Progenitor cell of endocrine pancreas (in vitro differentiated cells): ENCODE measurements at places on chromosomes 4 and X.
A peak's percentile ranks its signal among the peaks of the same experiment; 100 is the strongest.

DNA sequence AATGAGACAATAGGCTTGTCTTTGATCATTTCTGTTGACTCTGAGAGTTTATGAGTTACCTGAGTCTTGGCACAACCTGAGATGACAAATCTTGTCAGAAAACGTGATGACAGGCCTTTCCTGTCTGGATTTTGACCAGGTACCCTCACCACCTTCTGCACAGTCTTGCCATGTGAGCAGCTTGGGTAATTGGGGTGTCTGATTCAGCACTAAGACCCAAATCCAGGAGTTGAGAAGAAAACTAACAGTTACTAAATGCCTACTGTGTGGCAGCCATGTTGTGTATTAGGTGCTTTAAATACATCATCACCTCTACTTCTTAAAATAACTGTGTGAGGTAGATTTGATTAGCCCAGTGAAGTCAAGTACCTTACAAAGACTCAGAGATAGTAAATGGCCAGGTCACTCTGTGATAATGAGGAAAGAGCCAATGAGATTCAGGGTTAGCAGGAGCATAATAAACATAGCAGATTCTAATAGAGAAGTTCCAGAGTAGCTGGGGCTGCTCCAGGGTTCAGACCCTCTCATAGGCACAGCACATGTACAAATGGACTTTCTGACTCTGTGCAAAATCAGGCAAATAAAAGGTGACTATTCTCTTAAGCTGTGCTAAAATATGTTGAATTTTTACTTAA lies 2.8 kb downstream of the EREG start:
- H3K36me3 ChIP-seq = no peaks in the 10 kb centered on the region
- no peak overlapping the region for H3K4me3 ChIP-seq
- DNase-seq = no peak
- H3K27ac ChIP-seq = no peak overlapping the region

GRCh38 chr4:134632056-134632455 lies 430.5 kb upstream of the PABPC4L start:
- no peak for DNase-seq
- peaks cover 6% of the 10 kb centered on the region for H3K4me1 ChIP-seq

- H3K27ac ChIP-seq = no peak overlapping the region
- no peaks in the 10 kb centered on the region for H3K4me1 ChIP-seq
- H3K4me3 ChIP-seq = no peak overlapping the region
- no peak for DNase-seq
- H3K36me3 ChIP-seq = no peaks in the 10 kb centered on the region
These were observed 24.3 kb upstream of the UXT start for GRCh38 chrX:47683184-47683828.

DNA sequence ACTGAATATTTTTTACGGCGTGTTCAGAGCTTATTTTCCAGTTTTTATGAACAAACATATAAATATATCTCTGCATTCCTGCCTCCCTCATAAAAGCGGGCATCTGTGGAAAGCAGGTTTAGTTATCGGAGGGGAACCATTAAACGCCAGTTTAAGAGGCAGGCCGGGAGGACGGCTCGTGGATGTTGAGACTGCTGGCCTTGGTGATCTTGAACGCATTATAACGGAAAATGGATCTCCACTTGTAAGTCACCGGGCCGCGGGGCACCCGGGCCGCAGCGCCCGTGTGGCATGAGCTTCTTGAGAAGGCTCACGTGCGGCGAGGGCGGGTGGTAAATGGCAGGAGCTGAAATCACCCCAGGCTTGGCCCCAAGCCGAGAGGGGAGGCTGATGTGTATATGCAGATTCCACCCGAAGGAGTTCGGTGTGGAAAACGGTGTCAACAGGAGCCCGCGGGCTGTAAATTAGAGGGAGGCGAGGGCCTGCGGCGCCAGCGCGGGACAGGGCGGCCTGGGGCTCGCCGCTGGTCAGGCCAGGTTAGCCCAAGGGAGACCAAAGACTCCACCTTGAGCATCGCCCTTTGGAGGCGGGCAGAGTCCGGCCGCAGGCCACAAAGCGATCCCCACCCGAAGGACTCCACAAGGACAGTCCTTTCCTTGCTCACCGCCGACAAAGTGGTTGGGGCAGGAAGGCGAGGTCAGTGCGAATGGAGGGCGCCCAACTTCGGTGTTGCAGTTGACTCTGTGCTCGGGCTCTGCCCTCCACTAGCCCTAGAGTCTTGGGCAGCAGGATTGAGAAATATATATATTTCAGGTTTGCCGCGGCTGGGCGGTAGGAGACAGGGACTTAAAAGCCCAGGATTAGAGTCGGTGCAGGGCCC lies 1.3 kb upstream of the HAND2 start:
- H3K36me3 ChIP-seq = no peaks in the 10 kb centered on the region
- DNase-seq = no peak
- peaks cover 6% of the 10 kb centered on the region for H3K4me1 ChIP-seq
- H3K27me3 ChIP-seq = peaks cover 93% of the 10 kb centered on the region

DNA sequence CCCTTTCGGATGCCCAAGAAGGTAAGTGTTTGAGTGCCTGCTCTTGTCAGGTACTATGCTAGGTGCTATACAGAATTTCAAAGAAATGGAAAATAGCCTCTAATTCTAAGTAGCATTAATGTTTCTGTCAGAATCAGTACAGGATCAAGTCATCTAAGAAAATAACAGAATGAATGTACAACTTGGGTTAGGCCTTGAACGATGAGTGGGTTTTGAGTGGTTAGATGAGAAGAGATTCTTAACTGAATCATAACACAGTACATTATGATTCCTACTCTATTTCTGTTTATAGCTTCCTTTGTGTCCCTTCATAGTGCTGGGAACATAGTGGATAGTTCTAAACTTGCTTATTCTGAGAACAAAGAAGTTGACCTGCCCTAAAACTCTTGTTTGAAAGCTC lies 253.9 kb downstream of the GLUD2 start:
- H3K4me3 ChIP-seq = no peak overlapping the region
- H3K27ac ChIP-seq = no peak overlapping the region
- H3K4me1 ChIP-seq = no peaks in the 10 kb centered on the region
- H3K36me3 ChIP-seq = no peaks in the 10 kb centered on the region
- DNase-seq = no peak
- H3K27me3 ChIP-seq = no peaks in the 10 kb centered on the region

- peaks cover 5% of the 10 kb centered on the region for H3K36me3 ChIP-seq
- no peaks in the 10 kb centered on the region for H3K27me3 ChIP-seq
- no peak overlapping the region for H3K4me3 ChIP-seq
- no peak overlapping the region for H3K27ac ChIP-seq
- DNase-seq = no peak
These were observed 59.5 kb upstream of the TADA2B start for GRCh38 chr4:6983544-6984142.

DNA sequence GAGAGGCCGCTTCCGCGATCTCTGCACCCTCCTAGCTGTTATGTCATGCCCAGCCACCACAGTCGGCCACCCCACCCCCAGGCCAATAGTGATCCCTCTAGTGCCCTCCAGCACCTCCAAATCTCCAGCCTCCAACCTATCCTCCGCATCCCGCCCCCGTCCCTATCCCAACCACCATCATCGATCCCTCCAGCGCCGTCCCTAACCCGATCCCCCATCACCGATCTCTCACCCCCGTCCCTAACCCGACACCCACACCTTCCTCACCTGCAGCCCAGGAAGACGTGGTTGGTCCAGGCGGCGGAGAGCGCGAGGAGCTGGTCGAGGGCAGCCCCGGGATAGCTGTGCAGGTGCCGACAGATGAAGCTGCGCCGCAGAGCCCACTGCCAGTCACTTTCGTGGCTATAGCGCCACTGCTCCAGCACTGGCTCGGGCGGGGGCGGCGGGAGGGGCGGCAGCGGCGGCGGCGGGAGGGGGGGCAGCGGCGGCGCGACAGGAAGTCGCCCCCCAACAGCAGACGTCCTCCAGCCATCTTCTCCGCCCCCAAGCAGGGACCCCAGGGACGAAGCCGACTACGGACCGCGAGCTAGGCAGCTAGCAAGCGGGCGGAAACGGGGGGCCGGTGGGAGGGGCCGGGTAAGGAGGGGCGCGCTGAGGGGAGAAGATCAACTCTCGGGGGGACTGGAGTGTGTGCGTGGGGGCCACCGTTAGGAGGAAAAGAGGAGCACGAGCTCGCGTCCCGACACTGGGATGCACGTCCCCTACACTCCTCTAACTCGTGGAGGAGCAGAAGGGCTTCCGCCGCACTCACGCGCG lies 552 bp downstream of the NKRF start:
- H3K27me3 ChIP-seq = no peaks in the 10 kb centered on the region
- H3K4me3 ChIP-seq = peak overlapping the region; percentile 88
- peaks cover 2% of the 10 kb centered on the region for H3K36me3 ChIP-seq
- DNase-seq = peak; percentile 17
- H3K4me1 ChIP-seq = peaks cover 8% of the 10 kb centered on the region

- no peak overlapping the region for H3K4me3 ChIP-seq
- peaks cover 35% of the 10 kb centered on the region for H3K4me1 ChIP-seq
- H3K27ac ChIP-seq = no peak overlapping the region
- no peak for DNase-seq
- H3K27me3 ChIP-seq = no peaks in the 10 kb centered on the region
These were observed 13.6 kb downstream of the GASK1B start for GRCh38 chr4:158159054-158159717.

DNA sequence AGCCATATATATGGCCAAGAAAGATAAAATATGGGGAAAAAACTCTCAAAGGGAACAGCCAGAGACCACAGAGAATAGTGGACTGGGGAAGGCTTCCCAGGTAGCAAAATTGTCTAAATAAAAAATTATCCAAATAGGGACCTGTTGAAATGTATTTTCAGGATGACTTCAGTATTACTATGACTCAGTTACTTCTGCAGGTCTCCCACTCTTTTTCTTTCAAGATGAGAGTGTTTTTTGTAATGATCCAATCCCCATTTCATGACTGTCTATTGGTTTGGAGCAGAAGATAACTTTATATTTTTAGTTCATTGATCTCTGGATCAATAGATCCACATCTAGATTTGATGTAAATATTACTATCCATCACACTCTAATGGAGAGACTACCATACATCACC lies 372.1 kb upstream of the EMCN start:
- H3K27ac ChIP-seq = no peak overlapping the region
- H3K27me3 ChIP-seq = no peaks in the 10 kb centered on the region
- H3K36me3 ChIP-seq = no peaks in the 10 kb centered on the region
- H3K4me3 ChIP-seq = no peak overlapping the region

DNA sequence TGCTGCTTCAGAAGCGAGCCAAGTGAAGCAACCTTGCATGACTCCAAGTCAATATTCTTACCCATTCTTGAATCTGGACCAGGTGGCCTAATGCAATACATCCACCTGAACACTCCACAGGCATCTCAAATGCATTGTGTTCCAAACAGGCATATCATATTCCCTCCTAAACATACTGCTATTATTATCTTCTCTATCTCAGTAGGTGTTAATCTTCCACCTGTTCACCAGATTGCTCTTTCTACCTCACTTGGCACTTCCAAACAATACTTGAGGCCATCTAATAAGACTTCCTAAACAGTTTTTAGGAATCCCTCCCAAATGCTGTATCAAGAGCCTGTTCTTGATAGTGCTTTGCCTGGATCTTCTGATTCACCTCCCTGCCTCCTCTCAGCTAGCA lies 90.7 kb downstream of the GPRIN3 start:
- no peak for DNase-seq
- H3K4me3 ChIP-seq = no peak overlapping the region
- H3K27me3 ChIP-seq = no peaks in the 10 kb centered on the region
- H3K36me3 ChIP-seq = no peaks in the 10 kb centered on the region
- H3K27ac ChIP-seq = no peak overlapping the region

DNA sequence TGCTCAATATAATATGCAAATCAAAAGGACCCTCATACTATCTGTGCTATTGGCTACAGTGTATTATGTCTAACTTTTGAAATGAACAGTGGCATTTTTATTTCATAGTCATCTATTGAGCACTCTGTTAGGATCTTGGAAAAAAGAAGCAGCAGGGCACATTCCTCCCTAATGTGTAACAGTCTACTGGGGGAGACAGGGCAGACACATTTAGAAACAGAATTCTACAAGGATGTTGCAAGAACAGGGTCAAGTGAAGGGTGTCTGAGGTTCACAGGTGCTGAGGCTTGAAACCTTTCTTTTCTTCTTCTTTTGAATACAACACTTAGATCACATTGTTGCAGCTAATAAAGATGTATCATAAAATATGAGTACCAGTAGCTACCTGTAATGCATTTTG lies 129.7 kb upstream of the SLC4A4 start:
- DNase-seq = no peak
- H3K36me3 ChIP-seq = peaks cover 21% of the 10 kb centered on the region
- no peak overlapping the region for H3K27ac ChIP-seq
- no peak overlapping the region for H3K4me3 ChIP-seq
- H3K27me3 ChIP-seq = no peaks in the 10 kb centered on the region
- peaks cover 28% of the 10 kb centered on the region for H3K4me1 ChIP-seq

- no peak overlapping the region for H3K4me3 ChIP-seq
- DNase-seq = no peak
- H3K4me1 ChIP-seq = no peaks in the 10 kb centered on the region
- H3K36me3 ChIP-seq = no peaks in the 10 kb centered on the region
- no peaks in the 10 kb centered on the region for H3K27me3 ChIP-seq
- H3K27ac ChIP-seq = no peak overlapping the region
These were observed 36.1 kb downstream of the HDAC8 start for GRCh38 chrX:72536542-72536941.

DNA sequence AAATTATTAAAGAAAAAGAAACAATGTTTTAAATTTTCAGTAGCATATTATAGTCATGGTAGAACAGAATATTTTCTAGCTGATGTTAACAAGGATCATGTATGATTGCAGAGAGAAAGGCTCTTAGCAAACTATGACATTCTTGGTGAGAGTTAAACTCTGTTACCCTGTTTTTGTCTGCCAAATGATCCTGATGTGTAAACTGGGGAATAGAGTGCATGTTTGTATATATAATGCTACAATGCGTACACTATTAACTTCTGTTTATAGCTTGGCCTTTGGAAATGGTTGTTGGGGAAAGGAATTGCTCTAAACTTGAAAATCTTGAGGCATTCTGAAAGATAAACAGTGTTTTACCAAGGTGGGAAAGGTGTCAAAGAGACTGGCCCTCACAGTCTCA lies 292.7 kb downstream of the ARHGAP24 start:
- H3K4me3 ChIP-seq = no peak overlapping the region
- no peaks in the 10 kb centered on the region for H3K36me3 ChIP-seq
- DNase-seq = no peak

GRCh38 chrX:18992829-18993228 lies 8.9 kb upstream of the PHKA2 start:
- no peak for DNase-seq
- no peaks in the 10 kb centered on the region for H3K27me3 ChIP-seq
- H3K4me1 ChIP-seq = peaks cover 10% of the 10 kb centered on the region

DNA sequence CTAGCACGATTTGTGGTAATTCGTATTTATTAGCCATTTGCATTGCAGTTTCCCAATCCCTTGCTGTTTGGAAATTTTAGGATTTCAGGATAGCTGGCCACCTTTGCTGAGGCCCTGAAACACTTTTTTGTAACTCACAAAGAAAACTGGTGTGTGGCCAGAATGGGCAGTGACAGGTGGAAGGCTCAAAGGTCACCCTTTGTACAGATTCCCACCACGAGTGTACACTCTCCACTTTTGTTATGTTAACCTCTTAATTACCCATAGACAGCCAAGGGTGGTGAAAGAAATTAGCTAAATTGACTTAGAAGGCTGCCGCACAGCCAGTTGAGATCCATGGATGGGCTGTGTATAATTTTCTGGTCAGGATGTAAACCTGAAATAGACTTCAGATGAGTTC lies 109.7 kb upstream of the ARX start:
- H3K36me3 ChIP-seq = peaks cover 7% of the 10 kb centered on the region
- peaks cover 10% of the 10 kb centered on the region for H3K4me1 ChIP-seq
- no peak overlapping the region for H3K27ac ChIP-seq
- peaks cover 3% of the 10 kb centered on the region for H3K27me3 ChIP-seq
- DNase-seq = no peak

- H3K4me3 ChIP-seq = no peak overlapping the region
- no peak for DNase-seq
- H3K4me1 ChIP-seq = peaks cover 14% of the 10 kb centered on the region
- H3K27ac ChIP-seq = no peak overlapping the region
These were observed 410.6 kb downstream of the IL1RAPL1 start for GRCh38 chrX:28997706-28998463.
